ENCODE measurements at places on chromosomes 6 and 20. TPM values are rescaled to one million over a fixed set of nuclear protein-coding genes. Genes with fewer than 3 reads are reported as not detected.
A peak's percentile ranks its signal among the peaks of the same experiment; 100 is the strongest.

FERMT1 gene
- total RNA-seq, result 7.0 TPM

- peak; percentile 43 for DNase-seq
These were observed 14.2 kb upstream of the FAM8A1 start for GRCh38 chr6:17585766-17586490.

SPATA25 gene
- total RNA-seq, result 0.21 TPM

DNA sequence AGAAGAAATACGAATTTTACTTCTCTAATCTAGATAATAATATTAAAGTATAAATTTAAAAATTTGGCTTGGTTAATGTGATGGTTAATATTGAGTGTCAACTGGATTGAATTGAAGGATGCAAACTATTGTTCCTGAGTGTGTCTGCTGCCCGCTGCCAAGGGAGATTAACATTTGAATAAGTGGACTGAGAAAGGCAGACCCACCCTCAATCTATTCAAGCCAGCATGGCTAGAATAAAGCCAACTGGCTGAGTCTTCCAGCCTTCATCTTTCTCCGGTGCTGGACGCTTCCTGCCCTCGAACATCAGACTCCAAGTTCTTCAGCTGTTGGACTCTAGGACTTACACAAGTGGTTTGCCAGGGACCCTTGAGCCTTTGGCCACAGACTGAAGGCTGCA lies 152.7 kb downstream of the TBXT start:
- DNase-seq, result no peak

DNA sequence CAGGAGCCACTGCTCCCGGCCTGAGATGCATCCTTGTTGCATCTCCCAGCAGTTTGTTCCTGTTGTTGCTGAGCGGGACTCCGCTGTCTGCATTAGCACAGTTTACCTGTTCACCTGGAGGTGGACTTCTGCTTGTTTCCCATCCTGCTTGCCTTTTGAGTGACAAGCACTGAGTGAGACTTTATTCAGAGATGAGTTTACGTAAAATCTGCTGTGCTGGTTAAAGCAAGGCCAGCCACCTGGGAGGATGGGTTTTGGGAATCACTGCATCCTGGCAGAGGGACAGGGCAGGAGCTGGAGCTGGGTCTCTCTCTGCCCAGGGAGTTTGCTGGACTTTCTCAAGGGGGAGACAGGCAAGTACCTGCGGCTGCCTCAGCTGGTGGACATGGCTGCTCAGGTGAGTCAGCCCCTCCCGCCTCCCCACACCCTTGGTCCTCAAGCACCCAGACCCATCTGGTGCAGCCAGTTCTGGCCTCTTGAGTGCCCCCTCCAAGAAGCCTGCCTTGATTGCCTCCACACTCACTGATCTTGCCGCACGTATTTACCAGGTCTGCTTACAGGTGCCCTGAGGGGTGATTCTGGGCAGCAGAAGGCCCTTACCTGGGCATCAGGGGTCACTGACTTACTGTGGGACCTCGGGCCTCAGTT lies 55.5 kb downstream of the SRC start:
- no peak for DNase-seq

DNA sequence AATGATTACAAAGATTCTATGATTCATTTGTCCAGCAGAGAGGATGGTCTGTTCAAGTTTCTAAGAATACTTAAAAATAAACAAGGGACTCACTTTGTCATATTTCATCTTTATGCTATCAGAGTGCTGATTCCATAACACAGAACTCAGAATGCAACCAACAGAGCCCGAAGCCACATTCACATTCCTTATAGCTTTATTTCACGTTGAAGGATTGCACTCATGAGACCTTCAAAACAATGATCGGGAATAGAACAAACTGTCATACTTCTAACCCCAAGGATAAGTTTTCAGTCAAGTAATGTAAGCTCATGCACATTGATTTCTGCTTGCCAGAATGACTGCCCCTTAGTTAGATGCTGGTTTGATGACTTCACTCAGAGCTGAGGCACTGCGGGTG lies 25.2 kb downstream of the FNDC1 start:
- no peak for DNase-seq

RAET1G gene
- 2.0 TPM for total RNA-seq

DNA sequence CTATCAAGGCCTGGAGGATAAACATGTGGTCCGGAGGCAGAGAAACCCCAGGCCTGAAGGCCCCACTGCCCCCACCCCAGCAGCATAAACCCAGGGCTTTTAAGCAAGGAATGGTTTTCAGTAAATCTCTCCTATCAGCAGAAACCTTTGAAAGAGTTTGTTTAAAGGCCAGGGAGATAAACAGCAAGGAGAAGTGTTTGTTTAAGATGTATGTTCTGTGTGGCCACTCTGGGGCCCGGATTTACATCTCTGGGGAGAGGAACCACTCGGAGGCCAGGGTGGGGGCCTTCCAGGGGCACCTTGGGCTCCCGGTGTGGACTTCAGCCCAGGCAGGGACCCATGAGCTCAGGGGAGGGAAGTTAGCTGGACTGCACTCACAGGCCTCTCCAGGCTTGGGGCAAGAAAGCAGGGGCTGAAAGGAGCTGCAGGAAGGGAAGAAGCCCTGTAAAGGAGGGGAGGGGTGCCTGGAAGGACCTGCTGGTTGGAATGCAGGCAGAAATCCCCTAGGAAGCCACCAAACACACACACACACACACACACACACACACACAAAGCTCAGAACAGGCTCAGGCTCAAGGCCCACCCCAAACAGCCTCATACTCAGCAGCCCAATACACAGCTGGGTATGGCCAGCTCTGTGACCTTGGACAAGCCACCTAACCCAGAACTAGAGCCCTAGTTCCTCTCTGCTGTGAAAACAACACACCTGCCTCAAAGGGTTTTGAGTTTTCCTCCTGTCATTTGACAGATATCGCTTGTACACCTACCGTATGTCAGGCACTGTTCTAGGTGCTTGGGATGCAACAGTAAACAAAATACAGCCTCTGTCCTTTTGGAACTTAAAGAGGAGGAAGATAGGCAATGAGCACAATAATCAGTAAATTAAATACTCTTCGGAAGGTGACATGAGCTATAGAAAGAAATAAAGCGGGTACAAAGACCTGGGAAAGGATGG lies 26.2 kb upstream of the FOXP4 start:
- DNase-seq, result no peak

POFUT1 gene
- total RNA-seq, result 60.8 TPM

GRCh38 chr6:151862461-151862860 lies 55.0 kb downstream of the ESR1 start:
- no peak for DNase-seq

DNA sequence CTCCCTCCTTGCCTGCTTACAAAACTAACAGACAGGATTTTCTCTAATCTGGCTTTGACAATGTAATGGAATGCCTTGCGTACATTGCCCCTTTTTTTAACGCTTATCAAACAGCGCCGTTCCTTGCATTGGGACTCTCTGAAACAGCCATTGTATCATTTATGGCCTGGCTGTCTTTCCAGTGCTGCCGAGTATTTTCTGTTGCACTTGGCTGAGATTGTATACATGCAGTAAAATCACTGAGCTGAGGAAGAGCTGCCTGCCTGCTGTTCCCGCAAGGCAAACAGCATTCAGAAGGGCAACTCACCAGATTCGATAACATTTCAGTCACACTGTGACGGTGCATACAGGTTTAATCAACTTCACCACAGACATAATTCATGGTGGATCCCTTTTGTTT lies 106.0 kb downstream of the SH3BGRL2 start:
- DNase-seq, result no peak

GRCh38 chr20:33602826-33603590 lies 59.1 kb upstream of the C20orf144 start:
- DNase-seq, result peak; percentile 21

DNA sequence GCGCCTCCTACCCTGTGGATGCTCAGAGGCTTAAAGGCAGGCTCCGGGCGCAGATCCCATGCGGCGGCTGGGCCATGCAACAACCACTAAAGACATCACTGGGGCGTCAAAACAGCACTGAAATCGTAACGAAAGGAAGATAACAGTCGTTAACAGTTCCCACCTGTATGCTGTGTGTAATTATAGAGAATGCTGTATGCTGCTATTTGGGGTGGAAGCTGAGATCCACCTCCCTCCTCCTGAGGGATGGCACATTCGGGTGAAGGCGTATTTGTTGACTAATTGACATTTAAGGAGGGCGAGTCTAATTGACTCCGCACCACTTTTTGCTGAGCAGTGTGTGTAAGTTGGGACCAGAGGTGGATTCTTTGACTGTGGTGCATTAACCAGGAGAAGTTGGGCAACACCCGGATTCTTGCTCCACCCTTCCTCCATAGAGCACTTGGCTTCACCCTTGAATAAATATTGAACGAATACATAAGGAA lies 687 bp downstream of the SLC35A1 start:
- no peak for DNase-seq

DNA sequence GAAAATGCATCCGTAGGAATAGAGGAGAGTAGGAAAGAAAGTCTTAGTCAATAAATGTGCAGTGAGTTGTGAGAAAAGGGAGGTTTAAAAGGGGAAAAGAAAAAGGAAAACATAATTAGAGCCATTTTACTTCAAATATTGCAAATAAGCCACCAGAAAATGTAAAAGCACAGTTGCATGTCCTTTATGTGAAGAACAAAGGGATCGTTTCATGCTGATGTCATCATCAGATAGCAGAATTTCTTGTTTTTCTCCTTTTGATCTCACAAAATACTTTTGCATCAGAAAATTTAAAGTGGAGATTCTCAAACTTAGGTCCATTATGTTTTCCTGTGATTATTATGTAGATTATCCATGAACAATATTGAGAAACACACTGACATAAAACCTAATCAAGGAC lies 166.7 kb downstream of the HAO1 start:
- no peak for DNase-seq

HIVEP2 gene
- 5.6 TPM for total RNA-seq

ARFGEF3 gene
- 3.5 TPM for total RNA-seq

DNA sequence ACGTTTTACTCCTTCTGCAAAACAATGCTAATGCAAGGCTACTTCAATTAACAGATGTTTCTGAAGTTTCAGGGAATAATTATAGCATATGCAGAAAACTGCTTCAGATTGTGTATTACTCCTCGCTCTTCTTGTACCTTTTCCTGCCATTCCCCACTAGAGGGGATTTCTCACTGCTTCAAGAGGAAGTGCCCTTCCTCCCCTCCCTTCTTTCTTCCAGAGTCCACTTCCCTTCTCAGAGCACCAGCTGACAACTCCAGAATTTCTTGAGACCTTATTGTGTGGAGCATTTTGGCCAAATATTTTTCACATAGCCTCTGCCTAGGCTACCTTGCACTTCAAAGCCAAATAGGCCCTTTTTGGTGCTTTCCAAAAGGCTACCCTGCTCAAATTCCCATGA lies 12.7 kb upstream of the MCUR1 start:
- DNase-seq, result no peak

- peak; percentile 30 for DNase-seq
These were observed 154.6 kb downstream of the SASH1 start for GRCh38 chr6:148497257-148497656.

DNA sequence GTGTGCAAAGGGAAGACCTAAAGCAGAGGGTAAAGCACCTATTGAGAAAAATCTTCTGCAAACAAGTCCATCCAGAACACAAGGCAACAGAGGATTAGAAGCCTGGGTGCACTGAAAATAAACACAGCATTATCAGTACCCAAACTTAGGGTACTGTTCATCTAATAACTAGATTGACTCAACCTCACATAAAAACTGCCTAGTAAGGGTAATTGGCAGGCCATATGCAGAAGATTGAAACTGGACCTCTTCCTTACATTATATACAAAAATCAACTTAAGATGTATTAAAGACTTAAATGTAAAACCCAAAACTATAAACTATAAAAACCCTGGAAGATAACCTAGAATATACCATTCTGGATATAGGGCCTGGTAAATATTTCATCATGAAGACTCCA lies 91.2 kb upstream of the SIRPG start:
- DNase-seq, result no peak

DNA sequence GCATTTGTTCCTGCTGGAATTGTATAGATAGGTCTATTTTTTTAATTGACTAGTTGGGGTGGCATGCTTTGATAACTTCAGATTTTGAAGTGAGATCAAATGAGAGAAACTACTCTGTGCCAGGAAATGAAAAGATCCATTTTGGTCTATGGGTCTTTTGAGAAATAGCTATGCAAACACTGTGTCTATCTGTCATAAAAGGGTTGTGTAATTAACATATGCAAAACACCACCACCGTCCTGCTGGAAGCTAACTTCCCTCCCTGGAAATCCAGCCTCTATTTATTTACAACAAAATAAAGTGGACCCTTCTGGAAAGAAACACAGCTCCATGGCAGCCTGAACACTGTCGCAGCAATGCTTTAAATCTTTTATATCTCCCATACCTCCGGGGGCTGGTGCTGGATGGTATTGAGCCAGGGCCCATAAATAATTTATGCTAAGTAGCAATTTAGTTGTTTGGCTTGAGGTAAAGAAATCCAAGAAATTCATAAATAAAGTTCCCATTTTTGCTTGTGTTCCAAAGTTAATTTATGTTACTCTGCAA lies 244.2 kb upstream of the POU3F2 start:
- no peak for DNase-seq

DNA sequence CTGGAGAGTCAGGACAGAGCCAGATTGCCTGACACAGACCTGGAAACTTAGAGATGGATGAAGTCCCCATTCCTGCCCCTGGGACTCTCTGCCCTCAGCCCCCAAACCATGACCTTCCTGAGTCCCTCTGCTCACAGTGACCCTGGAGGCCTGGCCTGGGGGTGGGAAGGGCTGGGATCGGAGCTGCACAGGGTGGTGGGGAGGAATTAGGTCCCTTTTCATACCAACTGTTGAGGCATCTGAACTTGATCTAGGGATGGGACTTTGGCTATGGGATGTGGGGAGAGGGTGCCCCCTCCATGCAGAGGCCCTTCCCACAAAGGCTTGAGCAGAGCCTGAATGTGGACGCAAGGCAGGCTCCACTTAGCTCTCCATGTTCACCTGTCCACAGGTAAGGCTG lies 144.1 kb downstream of the MRPL14 start:
- no peak for DNase-seq

- no peak for DNase-seq
These were observed 324.9 kb downstream of the ARHGAP18 start for GRCh38 chr6:129385117-129385516.

GRCh38 chr6:31462964-31463870 lies 34.7 kb upstream of the MICB start:
- DNase-seq, result peak; percentile 65

DNA sequence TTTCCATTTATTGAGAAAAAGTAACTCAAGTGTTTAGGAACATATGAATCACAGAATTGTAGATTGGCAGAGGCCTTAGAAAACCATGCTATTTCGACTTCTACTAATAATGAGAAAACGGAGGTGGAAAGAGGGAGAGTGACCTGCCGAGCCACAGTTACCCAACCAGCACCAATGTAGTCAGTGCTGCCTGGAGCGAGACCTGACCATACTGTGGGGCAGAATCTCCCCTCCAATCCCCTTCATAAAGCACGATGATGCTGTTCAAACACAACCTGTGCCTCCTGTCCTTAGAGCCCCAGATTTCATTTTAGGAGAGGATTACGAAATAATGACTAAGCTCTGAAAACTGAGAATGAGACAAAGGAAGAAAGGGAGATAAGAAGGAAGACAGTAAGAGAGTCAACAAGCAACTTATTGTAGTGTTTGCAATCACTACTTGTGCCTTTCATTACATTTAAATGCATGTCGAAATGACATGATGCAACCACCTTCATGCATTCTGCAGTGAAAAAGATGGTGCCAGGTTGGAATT lies 70.6 kb downstream of the ATXN1 start:
- DNase-seq, result peak; percentile 53

Measured in A172 (cell line).